Gastrocnemius medialis (tissue), 4 donors: ENCODE measurements at places on chromosomes 3 and 15.

GRCh38 chr3:165194511-165195240 lies 1.5 kb downstream of the SLITRK3 start:
- DNase-seq, result no peak

DNA sequence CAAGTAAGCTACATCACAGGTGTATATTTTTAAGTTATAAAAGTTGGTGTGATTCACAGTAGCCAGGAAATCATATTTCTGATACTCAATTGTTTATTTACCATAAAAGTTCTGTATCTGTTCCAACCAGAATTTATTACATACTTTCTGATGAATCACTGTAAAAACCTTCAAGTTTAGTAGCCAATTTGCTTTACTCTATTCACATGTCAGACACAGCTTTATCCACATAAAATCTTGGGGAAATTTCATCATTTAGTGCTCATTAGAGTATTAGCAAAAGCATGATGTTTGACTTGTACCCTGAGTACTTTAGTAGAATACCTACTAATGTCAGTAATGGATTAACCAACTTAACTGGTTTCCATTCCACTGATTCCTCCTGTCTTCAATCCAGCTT lies 249.8 kb downstream of the POLQ start:
- DNase-seq, result no peak

- DNase-seq, result no peak
These were observed 54.6 kb downstream of the ATP2B2 start for GRCh38 chr3:10450494-10451440.

DNA sequence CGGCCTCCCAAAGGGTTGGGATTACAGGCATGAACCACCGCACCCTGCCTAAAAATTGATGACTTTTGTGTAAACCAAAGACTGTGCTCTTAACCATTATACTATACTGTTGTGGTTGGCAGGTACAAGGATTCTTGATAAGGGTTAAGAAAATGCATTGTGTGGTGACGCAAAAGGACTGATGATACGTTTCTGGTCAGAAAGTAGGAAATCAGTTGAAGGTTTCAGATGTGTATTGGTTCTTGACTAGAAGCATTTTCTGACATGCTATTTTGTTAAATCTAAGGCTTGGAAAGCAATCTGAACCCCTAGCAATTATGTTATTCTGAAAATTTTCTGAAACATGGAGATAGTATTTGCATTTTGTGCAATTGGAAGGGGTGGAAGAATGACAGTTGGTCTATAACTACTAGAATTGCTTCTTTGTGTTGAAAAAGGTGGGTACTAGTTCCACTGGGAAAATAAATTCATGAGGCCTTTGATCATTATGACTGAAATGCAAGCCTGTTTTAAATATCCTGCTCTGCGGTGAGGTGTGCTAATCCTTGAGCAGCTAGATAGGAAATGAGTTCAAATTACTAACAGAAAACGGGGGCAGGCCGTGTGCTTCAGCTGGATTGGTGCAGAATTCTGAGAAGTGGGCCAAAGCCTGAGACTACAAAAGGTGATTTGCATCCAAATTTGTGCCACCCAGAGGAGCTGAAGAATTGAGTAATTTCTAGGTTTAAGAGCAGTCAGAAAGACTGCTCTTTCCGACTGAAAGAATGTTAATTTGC lies 66.0 kb upstream of the LRRFIP2 start:
- no peak for DNase-seq

DNA sequence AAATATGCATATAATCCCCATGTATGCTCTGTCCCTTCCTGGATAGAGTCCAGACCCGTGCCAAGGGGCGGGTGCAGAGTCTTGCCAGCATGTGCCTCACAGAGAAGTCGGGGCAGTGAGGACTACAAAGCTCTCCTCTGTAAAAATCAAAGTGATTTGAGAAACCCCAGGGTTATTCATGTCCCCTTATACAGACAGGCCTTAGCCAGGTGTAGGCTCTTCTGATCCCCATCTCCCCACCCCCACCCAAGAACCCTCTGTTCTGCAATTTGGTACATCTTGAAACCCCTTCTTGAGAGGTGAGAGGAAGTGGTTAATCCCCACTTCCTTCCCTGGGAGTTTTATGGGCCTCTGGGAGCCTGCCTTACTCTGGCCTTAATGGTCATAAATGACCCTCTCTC lies 24.7 kb downstream of the TRIM71 start:
- no peak for DNase-seq

- DNase-seq, result no peak
These were observed 66.9 kb downstream of the SEMA5B start for GRCh38 chr3:122960652-122961051.

DNA sequence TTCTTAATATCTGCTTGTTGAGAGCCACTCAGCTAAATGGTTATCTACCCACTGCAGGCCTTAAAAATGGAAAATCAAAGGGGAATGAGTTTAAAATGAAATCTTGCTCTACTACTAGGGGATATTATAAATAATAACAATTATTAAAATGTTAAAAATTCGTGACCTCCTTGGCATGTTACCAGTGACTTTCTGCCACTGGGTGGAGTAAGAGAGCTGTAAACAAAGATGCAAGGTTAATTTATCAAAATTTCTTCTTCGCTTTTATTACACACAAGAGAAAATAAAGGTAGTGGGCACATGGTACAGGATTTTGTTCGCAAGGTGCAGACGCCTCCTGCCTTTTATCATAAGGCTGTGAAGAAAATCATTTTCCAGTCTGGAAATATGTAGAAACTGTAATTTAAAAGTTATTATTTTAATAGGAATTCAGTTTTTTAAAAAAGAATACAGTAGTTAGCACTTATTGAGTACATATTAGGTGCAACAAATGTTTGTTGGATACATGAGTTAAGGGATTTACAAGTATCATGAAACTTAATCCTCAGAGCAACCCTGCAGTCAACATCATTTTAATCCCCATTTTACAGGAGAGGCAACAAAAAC lies 272.6 kb downstream of the SUCLG2 start:
- DNase-seq, result no peak

GRCh38 chr3:192494174-192494573 lies 233.2 kb downstream of the FGF12 start:
- no peak for DNase-seq

- no peak for DNase-seq
These were observed 111.6 kb downstream of the TIGIT start for GRCh38 chr3:114405202-114405990.

GRCh38 chr3:32440611-32441350 lies 49.1 kb downstream of the CMTM7 start:
- DNase-seq, result no peak

- peak; percentile 29 for DNase-seq
These were observed 43.7 kb upstream of the ATP2C1 start for GRCh38 chr3:130850044-130850797.

DNA sequence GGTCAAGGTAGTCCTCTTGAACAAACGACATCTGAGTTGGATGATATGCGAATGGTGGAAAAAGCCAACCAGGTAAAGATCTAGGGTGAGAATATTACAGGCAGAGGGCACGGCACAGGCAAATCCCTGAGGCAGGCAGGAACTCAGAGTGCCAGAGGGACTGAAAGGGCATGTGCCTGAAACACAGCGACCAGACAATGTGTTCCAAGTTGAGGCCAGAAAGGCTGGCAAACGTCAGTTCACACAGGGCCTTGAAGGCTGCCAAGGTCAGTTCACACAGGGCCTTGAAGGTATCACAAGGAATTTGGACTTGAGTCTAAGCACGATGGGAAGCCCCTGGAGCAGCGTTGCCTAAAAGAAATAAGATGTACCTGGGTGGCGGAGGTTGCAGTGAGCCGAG lies 20.1 kb downstream of the HES1 start:
- no peak for DNase-seq

GRCh38 chr3:53065841-53066480 lies 20.1 kb upstream of the SFMBT1 start:
- no peak for DNase-seq

GRCh38 chr15:59360896-59361295 lies 11.8 kb downstream of the MYO1E start:
- no peak for DNase-seq

DNA sequence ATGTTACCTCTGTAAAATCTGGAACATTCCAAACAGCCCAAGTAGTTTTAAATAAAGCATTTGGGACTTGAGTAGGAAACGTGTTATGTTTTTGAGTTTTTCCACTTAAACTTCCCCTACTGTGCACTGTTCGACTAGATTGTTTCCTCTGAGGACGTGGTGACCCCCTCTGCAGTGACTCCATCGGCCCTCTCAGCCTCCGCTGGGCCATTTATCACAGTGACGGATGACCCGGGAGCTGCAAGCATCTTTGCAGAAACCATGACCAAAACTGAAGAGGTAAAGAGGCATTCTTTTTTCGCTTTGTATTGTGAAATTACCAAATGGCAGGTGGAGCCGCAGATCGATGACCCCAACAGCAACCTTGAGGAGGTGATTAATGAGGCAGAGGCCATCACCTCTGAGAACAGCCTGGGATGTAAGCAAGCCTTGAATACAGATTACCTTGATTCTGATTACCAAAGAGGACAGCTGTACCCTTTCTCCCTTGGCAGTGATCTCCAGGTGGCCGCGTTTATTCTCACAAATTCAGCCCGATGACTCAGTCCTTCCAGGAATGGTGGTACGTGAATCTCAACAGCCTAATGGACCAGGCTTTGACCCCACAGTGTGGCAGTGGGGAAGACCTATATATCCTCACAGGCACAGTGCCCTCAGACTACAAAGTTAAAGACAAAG lies 79.1 kb upstream of the FAN1 start:
- no peak for DNase-seq
